Epithelial cell of proximal tubule (primary cell): ENCODE measurements at places on chromosomes 12 and 14. TPM values are rescaled to one million over a fixed set of nuclear protein-coding genes. Genes with fewer than 3 reads are reported as not detected.

GON7 gene
- total RNA-seq, result 16.7 and 17.4 TPM in 2 replicates

MFAP5 gene
- total RNA-seq, result 0.75 and 0.94 TPM in 2 replicates

CFAP54 gene
- total RNA-seq, result 0.40 and 0.43 TPM in 2 replicates

NINJ2 gene
- total RNA-seq, result 1.1 TPM in 1 of 2 replicates, not detected in the other

SERPINA10 gene
- total RNA-seq, result not detected in 2 replicates

RNFT2 gene
- 4.3 and 10.5 TPM in 2 replicates for total RNA-seq

HOXC12 gene
- total RNA-seq, result not detected in 2 replicates

DUSP16 gene
- 14.8 and 19.3 TPM in 2 replicates for total RNA-seq

IFI27 gene
- not detected in 2 replicates for total RNA-seq

OVCH1 gene
- not detected in 2 replicates for total RNA-seq

DNA sequence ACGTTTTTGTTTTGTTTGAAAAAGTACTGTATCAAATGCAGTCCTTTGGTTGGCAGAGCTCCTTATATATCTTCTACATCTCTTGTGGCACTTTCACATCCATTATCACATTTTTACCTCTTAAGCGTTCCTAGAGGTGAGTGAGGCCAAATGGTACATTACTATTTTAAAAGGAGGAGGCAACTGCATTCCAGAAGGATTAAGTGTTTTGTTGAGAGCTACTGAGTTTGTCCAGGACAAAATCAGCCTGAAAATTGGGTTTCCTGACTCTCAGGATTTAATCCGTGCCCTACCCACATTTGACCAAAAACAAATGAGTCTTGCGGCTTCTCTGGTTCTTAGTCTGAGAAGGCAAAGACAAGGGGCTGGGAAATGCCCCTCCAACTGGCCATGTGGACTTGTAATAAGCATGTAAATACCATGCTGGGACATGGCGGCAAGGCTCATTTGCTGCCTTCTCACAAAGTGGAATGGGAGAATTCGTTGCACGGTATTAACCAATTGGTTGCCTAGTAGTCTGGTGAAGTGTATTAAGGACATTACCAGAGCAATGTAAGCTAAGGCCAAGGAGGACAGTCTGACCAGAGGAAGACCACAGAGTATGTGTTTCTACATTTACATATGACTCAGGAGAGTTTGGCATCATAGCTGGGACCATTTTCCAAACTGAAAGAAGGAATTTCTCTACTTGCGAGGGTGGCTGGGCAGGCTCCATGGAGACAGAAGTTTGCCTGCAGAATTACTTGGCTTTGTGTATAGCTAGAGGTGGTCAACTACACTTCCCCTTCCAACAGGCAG is 175.8 kb upstream of the PLXNC1 start:
- no peak for DNase-seq

GRCh38 chr14:64760146-64760755 is 56.0 kb downstream of the PLEKHG3 start:
- DNase-seq, result no peak

GRCh38 chr12:57010627-57011247 is 4.4 kb upstream of the ZBTB39 start:
- no peak for DNase-seq

DNA sequence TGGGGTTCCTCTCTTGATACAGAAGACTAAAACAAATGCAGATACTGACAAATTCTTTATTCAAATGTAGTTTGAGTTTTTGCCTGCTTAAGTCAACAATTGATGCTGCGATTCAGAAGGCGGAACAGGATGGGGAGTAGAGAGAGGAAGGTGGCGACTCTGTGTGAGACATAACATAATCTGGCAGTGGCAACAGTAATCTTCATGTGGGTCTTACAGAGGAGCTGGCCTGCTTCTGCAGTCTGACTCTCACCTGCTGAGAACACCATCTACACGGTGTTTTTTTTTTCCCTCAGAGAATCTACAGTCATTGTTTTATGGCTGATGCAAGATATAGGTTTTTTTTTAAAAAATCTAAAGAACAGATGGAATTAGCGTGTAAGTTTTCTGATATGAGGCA is 10.1 kb downstream of the CCDC92 start:
- no peak for DNase-seq

DNA sequence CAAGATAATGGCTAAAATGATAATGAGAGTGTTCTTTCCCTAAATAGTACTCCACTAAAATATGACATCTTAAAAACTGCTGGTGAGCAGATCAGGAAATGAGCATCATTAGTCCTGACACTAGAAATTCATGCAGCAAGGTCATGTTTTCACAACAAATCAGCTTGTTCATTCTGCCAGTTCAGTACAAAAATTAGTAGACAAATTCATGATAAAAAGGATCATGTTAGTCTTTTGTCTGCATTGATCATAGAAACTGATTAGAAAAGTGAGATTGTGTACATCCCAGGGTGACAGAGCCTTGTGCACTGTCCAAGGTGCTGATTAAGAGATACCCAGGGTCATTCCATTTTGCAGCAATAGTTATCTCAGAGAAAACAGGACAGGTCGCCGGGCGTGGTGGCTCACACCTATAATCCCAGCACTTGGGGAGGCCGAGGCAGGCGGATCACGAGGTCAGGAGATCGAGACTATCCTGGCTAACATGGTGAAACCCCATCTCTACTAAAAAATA is 163.6 kb downstream of the RIMBP2 start:
- no peak for DNase-seq

GRCh38 chr12:18696971-18697602 is 40.7 kb downstream of the PLCZ1 start:
- DNase-seq, result peak; percentile 42

DNA sequence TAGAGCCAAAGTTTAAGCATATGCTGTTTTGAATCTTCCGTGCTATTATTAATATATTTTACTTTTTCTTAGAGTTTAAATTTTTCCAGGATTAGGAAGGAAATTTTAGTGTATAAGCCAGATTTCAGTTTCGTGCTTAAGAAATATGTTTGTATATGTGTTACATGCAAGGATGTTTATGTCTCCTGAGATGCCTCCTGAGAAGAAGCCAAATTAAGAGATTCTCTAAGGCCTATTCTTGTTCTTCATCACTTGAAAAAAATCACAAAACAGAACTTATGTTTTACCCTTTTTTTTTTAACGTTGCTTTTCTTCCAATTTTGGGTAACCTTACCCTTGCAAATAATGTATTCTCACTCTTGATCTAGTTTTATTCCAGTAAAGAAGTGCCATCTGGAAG is 412.7 kb downstream of the TMTC2 start:
- no peak for DNase-seq

DNA sequence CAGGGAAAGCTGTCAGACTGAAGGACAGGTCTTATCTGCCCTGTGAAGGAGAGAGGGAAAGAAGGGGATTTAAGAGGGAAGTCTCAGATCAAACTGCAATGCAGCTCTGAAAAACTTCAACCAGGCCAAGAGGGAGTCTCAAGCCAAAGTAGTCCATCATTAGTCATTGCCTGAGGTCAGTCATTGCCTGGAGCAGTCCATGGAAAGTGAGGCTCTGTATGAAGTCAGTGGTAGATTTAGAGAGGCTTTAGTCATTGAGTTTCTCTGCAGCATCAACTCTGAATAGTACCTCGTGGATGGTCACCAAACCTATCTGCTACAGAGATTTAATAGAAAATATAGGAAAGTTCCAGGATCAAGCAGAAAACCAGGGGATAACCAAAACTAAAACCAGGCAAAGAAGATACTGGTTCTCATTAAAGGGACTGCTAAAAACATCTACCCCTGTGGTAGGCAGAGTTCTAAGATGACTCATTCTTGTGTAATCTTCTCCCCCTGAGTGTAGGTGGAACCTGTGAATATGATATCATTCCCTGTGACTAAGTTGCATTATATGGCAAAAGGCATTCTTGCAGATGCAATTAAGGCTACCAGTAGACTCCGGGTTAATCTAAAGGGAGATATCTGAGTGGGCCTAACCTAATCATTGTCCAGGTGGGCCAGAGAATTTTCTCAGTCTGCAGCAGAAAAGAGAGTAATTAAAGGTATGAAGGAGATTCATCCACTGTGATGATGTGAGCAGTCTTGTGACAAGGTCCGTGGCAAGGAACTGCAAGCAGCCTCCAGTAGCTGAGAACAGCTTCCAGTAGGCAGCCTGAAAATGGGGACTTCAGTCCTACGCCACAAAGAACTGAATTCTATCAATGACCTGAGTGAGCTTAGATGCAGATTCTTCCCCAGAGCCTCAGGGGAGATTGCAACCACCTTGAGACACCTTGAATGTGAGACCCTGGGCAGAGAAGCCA is 123.1 kb downstream of the GALC start:
- peak; percentile 81 for DNase-seq

GRCh38 chr14:70773182-70773862 is 36.0 kb downstream of the MAP3K9 start:
- no peak for DNase-seq

- DNase-seq, result no peak
Observed at GRCh38 chr14:43147485-43147884, 1359.6 kb downstream of the FSCB start.

GRCh38 chr14:51855234-51855633 is 5.2 kb upstream of the GNG2 start:
- DNase-seq, result no peak

- no peak for DNase-seq
Observed at GRCh38 chr12:52969828-52970569, 21.1 kb downstream of the KRT18 start.

GRCh38 chr14:105605464-105606304 is 79.3 kb downstream of the TMEM121 start:
- no peak for DNase-seq

DNA sequence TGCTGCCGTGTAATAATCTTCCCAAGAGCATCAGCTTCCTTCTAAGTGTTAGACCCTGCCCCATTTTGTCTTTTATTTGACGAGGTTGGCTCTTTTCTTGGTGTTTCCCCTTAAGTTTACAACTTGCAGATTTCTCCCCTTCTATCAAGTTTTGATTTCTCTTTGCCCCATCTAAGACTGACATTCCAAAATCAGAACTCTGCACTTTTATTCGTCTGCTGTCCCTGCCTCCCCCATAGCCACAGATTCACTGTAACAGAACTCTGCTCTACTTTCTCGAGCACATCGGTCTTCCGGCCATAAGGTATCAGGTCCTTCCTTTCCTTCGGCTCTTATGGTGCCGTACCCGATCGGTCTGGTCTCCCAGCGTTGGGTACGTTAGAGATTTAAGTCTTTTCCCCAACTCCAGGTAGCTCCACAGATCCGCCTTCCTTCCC is 563 bp downstream of the DCP1B start:
- DNase-seq, result no peak

GRCh38 chr14:70887207-70887681 is 20.0 kb upstream of the PCNX1 start:
- no peak for DNase-seq

DNA sequence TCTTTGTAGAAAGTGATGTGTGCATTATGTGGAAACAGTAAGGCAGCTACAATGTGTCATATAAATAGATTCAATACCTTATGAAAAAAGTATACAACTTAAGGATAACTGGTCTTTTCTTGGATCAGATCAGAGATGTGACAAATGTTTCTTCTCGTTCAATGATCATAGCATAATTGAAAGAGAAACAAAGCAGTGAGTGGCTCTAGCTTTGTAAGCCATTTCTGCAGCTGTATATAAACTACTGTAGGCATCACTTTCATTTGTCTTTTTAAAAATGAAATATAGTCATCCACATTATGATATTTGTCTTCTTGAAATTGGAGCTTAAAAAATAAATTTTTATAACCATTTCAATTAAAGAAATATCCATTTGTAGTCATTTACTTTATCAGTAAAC is 63.8 kb upstream of the LMO3 start:
- DNase-seq, result no peak

DNA sequence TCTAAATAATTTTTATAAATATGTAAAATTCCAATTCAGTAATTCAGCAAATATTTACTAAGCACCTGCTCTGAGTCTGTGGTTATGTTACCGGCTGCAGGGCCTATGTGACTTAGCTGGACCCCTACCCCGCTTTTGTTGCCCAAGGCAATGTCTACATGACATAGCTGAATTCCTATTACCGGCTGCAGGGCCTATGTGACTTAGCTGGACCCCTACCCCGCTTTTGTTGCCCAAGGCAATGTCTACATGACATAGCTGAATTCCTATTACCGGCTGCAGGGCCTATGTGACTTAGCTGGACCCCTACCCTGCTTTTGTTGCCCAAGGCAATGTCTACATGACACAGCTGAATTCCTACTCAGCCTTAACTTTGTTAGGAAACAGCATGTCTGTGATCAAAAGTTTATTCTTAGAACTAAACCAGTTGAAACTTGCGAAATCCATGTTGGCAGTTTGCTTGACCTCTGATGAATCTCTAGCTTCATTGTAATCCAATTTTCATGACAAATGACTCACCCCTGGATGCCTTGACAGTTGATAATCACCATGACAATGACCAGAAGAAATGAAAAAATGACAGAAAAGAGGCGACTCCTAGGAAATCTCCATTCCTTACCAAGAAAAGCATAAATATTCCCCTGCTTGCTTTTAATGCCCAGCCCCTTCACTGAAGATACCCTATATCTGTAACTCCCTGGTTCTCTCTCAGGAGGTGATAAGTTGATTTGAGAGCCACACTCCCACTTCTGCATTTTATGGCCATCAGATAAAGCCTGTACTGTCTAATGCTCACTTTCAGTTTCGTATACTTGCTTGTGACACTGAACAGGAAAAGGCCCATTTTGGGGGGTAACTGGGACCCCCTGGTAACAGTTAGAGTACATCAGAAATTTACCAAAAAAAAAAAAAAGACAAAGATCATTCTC is 148.4 kb upstream of the SYT10 start:
- DNase-seq, result peak; percentile 37

- DNase-seq, result no peak
Observed at GRCh38 chr14:93090826-93091555, 24.7 kb downstream of the ITPK1 start.

DNA sequence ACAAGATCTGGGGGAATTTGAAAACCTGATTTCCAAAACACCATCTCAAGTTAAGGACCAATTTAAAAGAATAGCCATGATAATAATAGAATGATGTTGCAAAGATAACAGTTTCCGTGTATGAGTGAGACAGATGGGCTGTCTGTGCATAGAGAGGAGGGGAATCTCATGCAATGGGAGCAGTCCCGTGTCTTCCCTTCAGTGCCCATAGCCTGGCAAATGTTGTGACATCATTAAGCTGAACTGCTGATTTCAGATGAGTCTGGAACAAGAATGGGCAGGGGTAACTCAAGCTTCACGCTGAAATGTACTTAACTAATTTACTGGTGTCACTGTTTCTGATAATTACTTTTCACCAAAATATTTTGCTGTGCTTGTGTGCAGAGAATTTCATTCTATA is 454.0 kb downstream of the FOXG1 start:
- no peak for DNase-seq

DNA sequence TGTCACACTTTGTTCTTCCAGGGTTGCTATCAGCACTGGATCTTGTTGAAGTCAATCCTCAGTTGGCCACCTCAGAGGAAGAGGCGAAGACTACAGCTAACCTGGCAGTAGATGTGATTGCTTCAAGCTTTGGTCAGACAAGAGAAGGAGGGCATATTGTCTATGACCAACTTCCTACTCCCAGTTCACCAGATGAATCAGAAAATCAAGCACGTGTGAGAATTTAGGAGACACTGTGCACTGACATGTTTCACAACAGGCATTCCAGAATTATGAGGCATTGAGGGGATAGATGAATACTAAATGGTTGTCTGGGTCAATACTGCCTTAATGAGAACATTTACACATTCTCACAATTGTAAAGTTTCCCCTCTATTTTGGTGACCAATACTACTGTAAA is 23.7 kb downstream of the VTI1B start:
- peak; percentile 61 for DNase-seq
